PC-3 (cell line): ENCODE measurements at places on chromosomes 3 and 15. TPM values are rescaled to one million over a fixed set of nuclear protein-coding genes. Genes with fewer than 3 reads are reported as not detected.

DNA sequence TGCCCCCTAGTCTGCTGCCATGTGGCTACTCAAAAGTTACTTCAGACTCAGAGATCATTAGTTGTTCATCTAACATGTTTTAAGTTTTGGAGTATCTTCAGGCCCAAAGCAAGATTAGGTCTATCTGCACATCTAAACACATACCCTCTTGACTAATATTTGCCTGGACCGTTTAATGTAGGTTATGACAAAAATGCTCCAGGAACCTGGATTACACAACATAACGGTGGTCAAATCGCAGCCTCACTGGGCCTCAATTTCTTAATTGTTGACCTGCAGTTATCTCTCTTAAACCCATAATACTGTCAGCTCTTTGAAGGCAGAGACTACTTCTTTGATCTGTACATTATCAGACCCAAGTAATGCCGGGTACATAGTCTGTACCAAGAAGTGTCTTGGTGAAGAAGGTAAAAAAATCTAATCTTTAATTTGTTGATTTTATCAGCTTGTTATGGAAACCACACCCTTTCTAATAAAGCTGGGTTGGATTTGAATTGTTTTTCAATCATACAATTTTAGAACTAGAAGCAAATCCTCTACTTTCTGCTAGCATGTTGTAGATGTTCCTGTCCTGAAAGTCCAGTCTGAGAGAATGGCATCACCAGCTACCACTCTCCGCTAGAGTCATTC is 3.6 kb downstream of the SNRK start:
- DNase-seq = no peak

DNA sequence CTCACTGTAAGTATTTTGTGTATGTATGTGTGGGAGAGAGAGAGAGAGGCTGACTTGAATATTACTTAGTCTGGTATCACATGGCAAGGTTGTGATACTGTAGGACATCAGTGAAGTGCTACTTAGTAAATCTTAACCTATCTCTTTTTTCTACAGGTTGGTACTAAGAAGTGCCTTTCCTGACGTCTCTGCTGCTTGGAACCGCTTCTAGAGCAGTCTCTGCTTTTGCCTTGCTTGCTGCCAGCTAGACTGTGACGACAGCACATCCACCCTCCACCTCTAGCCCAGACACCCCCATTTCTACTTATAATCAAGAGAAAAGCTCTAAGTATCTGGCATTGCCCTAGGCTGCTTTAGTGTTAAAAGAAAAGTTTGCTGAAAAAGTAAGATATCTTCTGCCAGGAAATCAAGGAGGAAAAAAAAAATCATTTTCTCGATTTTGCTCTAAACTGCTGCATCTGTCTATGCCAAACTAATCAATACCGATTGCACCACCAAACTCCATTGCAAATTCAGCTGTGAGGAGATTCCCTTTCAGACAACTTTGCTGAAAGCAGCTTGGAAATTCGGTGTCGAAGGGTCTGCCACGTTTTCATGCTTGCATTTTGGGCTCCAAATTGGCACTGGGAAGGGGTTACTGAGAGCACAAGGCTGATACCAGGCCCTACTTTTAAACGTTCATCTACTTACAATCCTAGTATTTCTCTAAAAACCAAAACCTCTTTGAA is 30.7 kb downstream of the MBNL1 start:
- DNase-seq = no peak

DNA sequence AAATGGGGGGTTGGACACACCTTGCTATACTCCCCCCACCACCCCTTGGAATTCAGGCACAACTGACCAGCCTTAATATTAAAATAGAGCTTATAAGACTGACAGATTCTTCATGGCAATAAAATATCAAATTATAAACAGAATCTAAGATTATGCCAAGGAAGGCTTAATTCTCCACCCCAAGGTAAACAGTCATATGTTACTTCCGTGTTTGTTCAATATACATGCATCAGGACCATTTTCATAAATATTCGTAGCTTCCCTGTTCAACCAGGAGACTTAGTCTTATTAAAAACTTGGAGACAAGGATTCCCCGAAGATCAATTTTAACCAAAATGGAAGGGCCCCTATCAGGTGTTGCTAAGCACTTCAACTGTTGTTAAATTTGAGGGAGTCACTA is 13.3 kb upstream of the EHHADH start:
- no peak for DNase-seq

- no peak for DNase-seq
Measured at GRCh38 chr15:92915766-92916435, 15.8 kb downstream of the CHD2 start.

GRCh38 chr3:146503461-146504202 is 34.3 kb upstream of the PLSCR2 start:
- peak; percentile 96 for DNase-seq

- no peak for DNase-seq
Measured at GRCh38 chr3:178174201-178174915, 361.9 kb upstream of the KCNMB2 start.

GRCh38 chr3:61561374-61562041 is at the start of gene PTPRG:
TSS of gene PTPRG (plus strand) at chr3:61561571. CDS start at chr3:61562288, 717 bp downstream.
- peak; percentile 62 for DNase-seq

- DNase-seq = peak; percentile 32
Measured at GRCh38 chr3:81886081-81886480, 124.6 kb upstream of the GBE1 start.

Gene DNAH12
- total RNA-seq = 0.07 TPM in 1 of 2 replicates, not detected in the other

Gene SOX14
- total RNA-seq = not detected in 2 replicates

Gene CAMK2N2
- total RNA-seq = 1.1 and 1.2 TPM in 2 replicates
